ENCODE measurements at places on chromosomes 3 and 15.

DNA sequence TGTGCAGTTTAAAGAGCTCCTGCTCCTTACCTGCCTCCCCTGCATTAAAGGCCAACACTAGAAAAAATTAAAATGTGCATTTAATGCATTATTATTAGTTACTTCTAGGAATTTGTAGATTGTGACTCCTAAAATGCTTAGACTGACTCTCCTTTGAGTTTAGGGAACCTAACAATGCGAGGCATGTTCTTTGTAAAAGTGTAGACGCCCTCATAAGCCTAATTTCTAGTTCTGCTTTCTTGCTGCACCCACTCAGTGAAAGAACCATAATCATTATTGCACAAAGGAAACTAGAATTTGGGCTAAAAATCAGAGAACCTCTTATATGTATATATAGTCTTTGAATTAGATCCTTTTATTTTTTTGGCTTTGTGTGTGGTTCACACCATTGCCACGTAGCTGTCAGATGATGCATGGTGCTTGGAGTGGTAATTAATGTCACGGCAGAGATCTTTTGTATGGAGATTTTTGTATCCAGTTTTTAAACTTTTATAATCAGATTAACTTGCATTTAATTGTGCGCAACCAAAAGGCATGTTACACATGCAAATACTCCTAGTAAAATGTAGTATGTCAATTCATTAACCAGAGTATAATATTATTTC is 710 bp downstream of the ABHD10 start:
- DNase-seq, result no peak

DNA sequence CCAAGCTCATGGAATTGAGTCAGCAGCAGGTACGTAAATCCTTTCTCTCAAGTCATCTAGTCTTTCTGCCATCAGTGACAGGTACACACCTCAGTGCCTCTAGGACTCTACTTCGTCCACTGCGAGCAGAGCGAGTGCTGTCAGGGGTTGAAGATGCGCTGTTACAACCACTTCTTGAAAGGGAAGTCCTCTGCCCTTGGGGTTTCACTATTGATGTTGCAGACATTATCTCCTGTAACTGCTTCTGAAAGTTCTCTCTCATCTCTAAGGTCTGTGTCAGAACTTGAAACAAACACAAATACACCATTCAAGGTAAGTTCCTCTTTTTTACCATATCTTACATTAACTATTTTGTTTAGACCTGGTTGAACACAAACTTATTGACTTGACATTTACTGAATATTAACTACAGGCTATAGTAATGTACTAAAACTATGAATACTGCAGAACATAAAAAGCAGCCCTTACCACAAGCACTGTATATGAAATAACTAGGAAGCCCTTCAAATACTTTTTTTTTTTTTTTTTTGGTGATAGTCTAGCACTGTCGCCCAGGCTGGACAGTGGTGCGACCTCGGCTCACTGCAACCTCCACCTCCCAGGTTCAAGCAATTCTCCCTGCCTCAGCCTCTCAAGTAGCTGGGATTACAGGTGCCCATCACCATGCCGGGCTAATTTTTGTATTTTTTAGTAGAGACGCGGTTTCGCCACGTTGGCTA is 41.5 kb downstream of the TOPBP1 start:
- no peak for DNase-seq

DNA sequence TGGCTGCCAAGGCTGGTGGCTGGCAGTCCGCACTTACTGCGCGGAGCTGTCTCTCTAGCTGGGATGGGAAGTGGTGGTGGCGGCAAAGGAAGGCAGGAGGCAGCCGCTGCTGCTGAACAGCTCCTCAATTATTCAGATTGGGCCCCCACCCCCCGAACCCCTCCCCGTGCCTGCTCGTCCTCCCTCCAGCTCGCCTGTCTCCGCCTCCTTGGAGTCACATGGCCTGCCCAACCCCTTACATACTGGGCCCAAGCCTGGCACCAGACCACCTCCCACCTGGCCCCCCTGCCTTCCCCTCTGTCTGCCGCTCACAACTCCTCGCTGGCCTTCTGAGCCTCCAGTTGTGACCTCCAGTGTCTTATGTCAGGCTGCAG is at the start of gene SLC7A14:
TSS of gene SLC7A14 (minus strand) at position 139 of the 374 bp plus-strand sequence. CDS start 59,139 bp downstream, outside the sequence.
- DNase-seq, result no peak

- DNase-seq, result no peak
Measured at GRCh38 chr15:71444866-71445590, 329.8 kb downstream of the THSD4 start.

- DNase-seq, result no peak
Measured at GRCh38 chr15:69148465-69148864, 12.0 kb upstream of the GLCE start.

GRCh38 chr3:160253298-160253697 is 28.1 kb downstream of the C3orf80 start:
- no peak for DNase-seq

DNA sequence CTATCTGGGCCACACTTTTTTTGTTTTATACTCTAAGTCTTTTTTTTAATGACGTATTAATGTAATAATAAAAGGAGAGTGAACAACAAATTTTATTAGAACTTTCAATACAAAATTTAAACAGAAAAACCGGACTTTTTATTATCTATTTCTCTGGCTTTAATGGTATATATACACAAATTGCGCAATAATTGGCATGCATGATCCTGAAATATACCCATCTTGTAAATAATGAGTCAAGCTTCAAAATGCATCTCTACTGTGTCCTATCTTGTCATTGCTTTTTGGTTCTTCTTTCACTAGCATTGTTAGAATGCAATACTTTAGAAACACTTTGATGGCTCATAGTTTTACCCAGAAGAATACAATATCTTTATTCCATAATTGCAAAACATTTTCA is 963.6 kb downstream of the CADM2 start:
- DNase-seq, result no peak

- no peak for DNase-seq
Measured at GRCh38 chr3:156705761-156706616, 31.6 kb downstream of the TIPARP start.

GRCh38 chr3:115062009-115062408 is 85.1 kb downstream of the ZBTB20 start:
- no peak for DNase-seq

GRCh38 chr15:72112116-72112515 is 5.8 kb downstream of the MYO9A start:
- DNase-seq, result no peak

GRCh38 chr3:170425491-170426239 is 7.0 kb downstream of the CLDN11 start:
- DNase-seq, result no peak

- DNase-seq, result no peak
Measured at GRCh38 chr15:78284758-78285157, 14.7 kb downstream of the SKIC8 start.

GRCh38 chr15:49314716-49315115 is 108.3 kb upstream of the FGF7 start:
- DNase-seq, result no peak

GRCh38 chr3:112627419-112627818 is 13.5 kb downstream of the CCDC80 start:
- no peak for DNase-seq

DNA sequence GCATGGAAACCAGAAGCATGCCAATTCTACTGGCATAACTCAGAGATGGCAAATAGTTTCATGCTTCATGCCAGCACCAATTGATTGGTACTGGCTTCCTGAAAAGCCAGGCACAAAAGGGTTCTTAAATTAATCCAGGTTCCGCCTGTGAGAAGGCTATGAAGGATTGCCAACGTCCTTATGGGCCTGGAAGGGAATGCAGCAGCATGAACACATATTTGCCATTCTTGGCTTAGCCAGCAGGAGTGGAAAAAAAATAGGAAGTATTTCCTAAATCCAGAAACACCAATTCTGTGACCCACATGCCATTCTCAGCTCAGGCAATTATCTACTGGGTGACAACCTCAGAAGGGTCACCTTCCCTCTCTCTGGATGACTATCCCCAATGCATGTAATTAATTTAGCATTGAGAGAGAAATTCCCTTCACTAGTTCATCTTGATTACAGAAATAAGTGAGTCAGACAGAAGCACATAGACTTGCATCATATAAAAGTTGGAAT is 36.0 kb downstream of the ADAMTS9 start:
- DNase-seq, result no peak

DNA sequence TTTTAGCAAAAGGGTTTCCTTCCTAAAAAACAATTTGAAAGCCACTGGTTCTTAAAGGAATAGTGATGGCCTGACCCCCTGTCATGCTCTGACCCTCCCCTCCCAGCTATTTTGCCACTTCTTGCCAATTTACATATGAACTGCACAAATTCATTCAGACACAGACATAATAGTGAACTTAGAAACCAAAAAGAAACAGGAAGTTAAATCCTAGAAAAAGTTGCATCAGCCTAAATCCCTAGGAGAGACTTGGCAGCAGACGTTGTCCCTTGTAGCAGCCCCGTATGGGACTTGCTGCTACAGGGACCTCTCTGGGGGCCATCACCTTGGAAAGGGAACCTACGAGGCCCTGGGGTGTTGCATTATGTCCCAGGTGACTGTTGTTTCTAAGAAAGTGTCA is 14.3 kb upstream of the PDE8A start:
- DNase-seq, result peak; percentile 37

DNA sequence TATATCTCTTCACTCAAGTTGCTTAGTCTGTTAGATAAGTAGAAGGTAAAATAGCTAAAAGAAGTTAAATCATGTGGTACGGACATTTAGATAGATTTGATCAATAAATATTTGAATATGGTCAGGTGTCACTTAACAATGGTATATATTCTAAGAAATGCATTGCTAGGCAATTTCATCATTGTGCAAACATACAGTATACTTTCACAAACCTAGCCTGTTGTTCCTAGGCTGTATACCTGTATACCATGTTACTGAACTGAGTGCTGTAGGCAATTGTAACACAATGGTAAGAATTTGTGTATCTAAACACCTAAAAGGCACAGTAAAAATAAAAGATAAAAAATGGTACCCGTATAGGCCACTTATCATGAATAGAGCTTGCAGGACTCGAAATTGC is 112.8 kb upstream of the CGNL1 start:
- DNase-seq, result no peak

GRCh38 chr3:48042071-48042760 is 26.0 kb upstream of the MAP4 start:
- no peak for DNase-seq

GRCh38 chr3:188309437-188310269 is 155.7 kb downstream of the LPP start:
- no peak for DNase-seq

DNA sequence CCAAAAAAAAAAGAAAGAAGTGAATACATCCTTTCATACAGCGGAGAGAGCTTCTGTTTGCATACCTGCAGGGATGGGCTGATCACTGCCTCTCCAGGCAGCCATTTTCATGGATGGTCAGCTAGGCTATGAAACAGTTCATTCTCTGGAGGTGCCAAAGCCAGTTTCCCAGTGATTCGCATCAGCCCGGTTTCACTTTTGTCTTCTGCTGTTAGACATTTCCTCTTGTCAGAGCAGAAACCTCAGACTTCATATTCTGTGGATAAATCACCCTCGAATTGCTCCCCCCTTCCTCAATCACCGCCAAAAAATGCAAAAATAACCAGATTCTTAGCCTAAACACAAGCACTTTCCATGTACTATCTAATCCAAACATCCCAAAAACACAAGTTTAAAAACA is 225.6 kb downstream of the ADAMTS9 start:
- DNase-seq, result no peak

DNA sequence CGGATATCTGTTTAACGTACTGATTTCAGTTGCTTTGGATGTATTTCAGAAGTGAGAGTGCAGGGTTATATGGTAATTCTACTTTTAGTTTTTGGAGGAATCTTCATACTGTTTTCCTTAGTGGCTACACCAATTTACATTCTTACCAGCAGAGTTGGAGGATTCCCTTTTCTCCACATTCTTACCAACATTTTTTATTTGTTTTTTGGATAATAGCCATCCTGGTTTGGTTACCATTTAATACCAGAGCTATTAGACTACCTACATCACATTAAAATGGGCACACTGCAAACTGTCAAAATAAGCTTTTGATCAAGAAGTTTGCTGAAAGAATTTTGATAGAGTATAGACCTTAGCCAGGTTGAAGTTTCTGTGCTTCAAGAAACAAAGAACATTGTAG is 217.2 kb upstream of the CFAP20DC start:
- no peak for DNase-seq

DNA sequence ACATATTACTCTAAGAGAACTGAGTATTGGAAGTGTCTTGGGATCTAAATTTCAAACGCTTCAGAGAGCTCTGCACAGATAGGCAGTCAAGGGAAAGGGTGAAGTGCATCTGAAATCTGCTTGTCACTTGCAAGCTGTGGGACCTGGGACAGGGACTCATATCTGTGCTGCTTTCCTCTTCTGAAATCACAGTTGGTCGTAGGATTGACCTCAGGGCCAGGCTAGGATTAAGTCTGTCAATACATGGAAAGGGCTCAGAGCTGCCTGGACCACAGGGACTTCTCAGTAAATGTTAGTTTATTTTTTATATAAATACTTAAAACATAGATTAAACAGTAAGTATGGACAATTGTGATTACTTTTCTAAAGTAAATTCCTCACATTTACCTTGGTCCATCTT is 74.7 kb upstream of the CMTM7 start:
- DNase-seq, result no peak

DNA sequence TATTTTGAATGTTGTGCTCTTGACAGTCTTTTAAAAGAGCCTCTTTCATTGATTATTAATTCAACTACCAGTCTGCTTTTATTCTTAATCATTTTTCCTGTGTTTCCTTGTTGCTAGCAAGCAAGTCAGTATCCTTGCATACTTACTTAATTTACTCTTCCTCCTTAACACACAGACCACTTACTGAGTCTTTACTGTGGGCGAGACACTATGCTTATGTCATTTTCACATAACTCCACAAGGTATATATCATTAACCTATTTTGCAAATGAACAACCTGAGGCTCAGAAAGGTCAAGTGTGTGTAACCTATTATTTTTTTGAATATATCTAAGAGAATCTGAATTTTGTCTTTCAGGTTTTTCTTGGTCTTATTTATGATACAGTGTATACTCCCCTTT is 130.9 kb downstream of the WDR76 start:
- DNase-seq, result no peak

DNA sequence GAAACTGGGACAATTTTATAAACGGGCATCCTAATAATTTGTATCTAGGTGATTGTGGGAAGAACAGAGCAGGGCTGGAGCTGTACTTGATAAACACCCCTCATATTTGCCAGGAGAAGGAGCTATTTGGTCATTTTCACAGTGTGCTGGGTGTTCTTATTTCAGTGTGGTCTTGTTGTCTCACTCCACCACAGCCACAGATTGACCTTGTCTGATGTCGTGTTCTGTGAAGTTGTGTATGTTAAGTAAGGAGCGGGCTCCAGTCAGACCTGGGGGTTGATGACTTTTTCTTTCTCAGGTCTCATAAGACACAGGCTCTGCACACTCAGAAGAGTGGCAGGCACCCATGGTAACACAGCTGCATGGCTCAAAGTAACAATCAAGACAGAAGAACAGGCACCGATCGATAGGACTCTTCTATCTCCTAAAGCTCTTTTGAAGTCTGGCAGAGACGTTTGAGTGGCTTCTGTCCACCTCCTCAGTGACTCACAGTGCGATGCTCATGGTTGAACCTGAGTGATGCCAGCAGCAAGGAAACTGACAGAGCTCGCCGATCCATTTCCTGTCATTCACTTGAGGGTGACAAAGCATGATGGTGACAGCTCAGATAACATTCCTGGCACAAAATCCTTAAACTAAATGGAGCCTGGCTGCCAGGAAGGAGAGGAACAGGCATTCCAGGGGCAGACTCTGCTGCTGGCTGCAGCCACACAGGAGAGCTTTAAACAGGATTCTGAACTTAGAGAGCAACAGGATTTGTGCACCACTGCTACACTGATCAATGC is 20.8 kb downstream of the DPH3 start:
- no peak for DNase-seq

GRCh38 chr3:43473244-43473643 is 148.6 kb downstream of the ANO10 start:
- DNase-seq, result no peak

GRCh38 chr15:39672666-39673065 is 91.8 kb downstream of the THBS1 start:
- DNase-seq, result no peak
